LoVo (cell line): ENCODE measurements at places on chromosomes 7 and 10.

GRCh38 chr7:115721293-115722217, 309.0 kb downstream of the TFEC start:
- DNase-seq = no peak

- no peak for DNase-seq
Measured at GRCh38 chr7:132687981-132688383, 111.7 kb upstream of the PLXNA4 start.

DNA sequence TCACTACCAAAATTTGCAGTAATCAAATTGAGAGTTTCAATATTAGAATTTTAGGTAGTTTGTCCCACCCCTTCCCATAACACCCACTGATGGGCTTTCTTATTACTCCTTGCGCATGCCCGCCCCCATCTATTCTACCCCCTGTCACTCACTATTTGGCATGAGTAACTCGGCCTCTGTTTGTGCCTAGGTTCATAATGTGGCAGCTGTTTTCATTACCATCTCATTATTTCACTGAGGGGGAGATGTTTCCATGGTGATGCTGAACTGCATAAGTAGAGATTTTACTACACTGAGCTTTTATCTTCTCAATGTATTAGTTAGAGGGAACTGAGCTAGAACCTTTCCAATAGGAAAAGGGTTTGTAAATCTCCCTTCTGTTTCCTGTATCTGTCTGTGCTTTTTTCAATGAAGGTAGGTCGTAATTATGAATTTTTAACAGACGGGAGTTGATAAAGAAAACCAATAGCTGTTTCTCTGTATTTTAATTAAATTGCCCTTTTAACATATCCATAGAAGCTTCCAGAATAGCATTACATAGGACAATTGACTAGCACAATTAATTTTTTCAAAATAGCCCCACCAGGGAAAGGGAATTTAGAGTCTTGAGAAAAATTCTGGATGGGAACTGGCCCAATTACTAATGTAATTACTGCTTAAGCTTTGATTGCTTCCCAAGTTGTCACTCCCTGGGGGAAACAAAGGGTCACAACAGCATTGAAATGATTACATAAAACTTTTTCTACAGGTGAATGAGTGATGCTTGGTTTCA, 33.4 kb downstream of the PRPS1L1 start:
- DNase-seq = no peak

DNA sequence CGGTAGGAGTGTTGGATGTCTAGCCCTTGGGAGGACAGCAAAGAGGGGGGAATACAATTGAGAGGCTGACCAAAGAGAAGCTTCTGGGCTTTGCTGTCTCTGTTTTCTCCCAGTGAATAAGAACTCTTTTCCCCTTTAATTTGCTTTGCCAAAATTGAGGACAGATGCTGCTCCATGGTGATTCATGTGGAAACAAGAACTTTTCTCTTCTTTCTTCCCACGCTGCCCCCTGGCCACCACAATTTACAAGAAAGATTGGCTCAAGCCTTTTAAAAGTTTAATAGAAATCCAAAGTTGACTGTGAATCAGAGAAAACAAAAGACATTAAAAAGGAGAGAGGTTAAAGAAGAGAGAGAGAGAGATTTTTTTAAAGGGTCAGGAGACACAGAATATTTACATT, 49.0 kb downstream of the PRR15 start:
- no peak for DNase-seq

DNA sequence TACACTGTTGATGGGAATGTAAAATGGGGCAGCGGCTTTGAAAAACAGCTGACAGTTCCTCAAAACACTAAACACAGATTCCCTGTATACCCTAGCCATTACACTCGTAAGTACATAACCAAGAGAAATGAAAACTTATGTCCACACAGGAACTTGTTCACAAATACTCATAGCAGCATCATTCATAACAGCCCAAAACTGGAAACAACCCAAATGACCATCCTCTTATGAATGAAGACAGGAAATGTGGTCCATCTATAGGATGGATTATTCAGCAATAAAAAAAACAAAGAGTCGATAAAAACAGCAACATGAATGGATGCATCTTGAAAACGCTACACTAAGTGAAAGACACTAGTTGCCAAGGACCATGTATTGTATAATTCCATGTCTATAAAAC, 23.7 kb downstream of the NMT2 start:
- no peak for DNase-seq
